ENCODE measurements at places on chromosomes 2 and 18.
A peak's percentile ranks its signal among the peaks of the same experiment; 100 is the strongest.

- H3K4me3 ChIP-seq, result no peak overlapping the region
- H3K4me1 ChIP-seq, result peaks cover 9% of the 10 kb centered on the region
- H3K36me3 ChIP-seq, result no peaks in the 10 kb centered on the region
- DNase-seq, result no peak
Observed at GRCh38 chr18:35616664-35617423, 35.3 kb downstream of the GALNT1 start.

- H3K4me1 ChIP-seq, result no peaks in the 10 kb centered on the region
- peak within 1 kb of the TSS; percentile 69 for H3K27ac ChIP-seq
- H3K4me3 ChIP-seq, result peak within 1 kb of the TSS; percentile 82
- no peaks in the 10 kb centered on the region for H3K27me3 ChIP-seq
- no peaks in the 10 kb centered on the region for H3K36me3 ChIP-seq
Observed at GRCh38 chr2:61853847-61854563, at the start of gene FAM161A. Gene FAM161A, minus strand, starts transcription at chr2:61854060. Its CDS starts 19 bp downstream, at chr2:61854041.

- no peak for DNase-seq
- no peak overlapping the region for H3K4me3 ChIP-seq
- peaks cover under 1% of the 10 kb centered on the region for H3K4me1 ChIP-seq
- no peak overlapping the region for H3K27ac ChIP-seq
- no peaks in the 10 kb centered on the region for H3K36me3 ChIP-seq
Observed at GRCh38 chr2:217283460-217283859, 423.6 kb upstream of the TNP1 start.

GRCh38 chr2:156339110-156339847 lies 6.8 kb upstream of the NR4A2 start:
- no peak for DNase-seq
- no peaks in the 10 kb centered on the region for H3K27me3 ChIP-seq
- H3K36me3 ChIP-seq, result no peaks in the 10 kb centered on the region
- H3K4me3 ChIP-seq, result no peak overlapping the region
- H3K27ac ChIP-seq, result peak overlapping the region; percentile 4

DNA sequence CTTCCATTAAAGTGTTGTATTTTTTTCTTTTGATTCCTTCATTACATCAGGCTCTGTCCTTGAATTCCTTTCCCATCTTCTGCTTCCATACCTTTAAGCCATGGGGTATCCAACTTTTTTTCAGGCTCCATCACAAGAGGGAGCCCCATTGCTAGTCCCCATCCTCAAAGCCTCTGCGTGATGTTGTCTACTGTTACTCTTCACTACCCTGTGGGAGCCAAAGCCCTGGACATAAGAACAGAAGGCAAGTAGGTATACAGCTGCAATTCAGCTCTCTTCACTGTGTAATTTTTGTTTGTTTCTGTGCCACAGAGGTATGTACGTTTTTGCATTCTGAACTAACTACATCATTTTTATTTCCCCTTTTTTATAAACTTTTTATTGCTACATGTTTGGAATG lies 36.6 kb upstream of the CCNYL1 start:
- no peaks in the 10 kb centered on the region for H3K36me3 ChIP-seq
- DNase-seq, result no peak
- no peaks in the 10 kb centered on the region for H3K4me1 ChIP-seq
- H3K27me3 ChIP-seq, result no peaks in the 10 kb centered on the region

- no peaks in the 10 kb centered on the region for H3K4me1 ChIP-seq
- no peaks in the 10 kb centered on the region for H3K36me3 ChIP-seq
- H3K27me3 ChIP-seq, result no peaks in the 10 kb centered on the region
- H3K4me3 ChIP-seq, result no peak overlapping the region
Observed at GRCh38 chr2:241095594-241096290, 6.3 kb downstream of the MTERF4 start.

DNA sequence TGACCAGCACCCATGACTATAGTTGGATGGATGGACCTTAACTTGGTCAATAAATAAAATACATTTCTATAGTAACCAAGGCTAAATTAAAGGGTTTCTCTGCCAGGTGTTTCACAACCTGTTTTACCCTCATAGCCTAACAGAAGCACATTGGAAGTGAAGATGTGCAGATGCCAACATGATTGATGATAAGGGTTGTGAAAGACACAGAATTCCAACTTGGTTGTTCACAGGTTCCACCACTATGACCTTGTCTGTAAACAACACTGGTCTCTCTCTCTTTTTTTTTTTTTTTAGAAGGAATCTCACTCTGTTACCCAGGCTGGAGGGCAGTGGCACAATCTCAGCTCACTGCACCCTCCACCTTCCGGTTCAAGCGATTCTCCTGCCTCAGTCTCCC lies 37.5 kb upstream of the PTH2R start:
- DNase-seq, result no peak
- H3K27me3 ChIP-seq, result no peaks in the 10 kb centered on the region
- no peaks in the 10 kb centered on the region for H3K36me3 ChIP-seq

DNA sequence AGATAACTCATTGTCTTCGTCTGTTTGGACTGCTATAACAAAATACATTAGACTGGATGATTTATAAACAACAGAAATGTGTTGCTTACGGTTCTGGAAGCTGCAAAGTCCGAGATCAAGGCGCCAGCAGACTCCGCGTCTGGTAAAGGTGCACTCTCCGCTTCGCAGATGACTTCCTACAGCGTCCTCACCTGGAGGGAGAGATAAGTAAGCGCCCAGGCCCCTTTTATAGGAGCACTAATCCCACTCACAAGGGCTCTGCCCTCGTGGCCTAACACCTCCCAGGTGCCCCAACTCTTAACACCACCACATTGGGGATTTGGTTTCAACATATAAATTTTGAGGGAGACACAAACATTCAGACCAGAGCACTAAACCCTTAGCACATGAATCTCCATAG lies 51.3 kb downstream of the SERTAD2 start:
- H3K4me1 ChIP-seq, result peaks cover 2% of the 10 kb centered on the region
- no peak for DNase-seq
- no peaks in the 10 kb centered on the region for H3K36me3 ChIP-seq
- no peaks in the 10 kb centered on the region for H3K27me3 ChIP-seq
- no peak overlapping the region for H3K4me3 ChIP-seq
- no peak overlapping the region for H3K27ac ChIP-seq

GRCh38 chr2:235348329-235348728 lies 145.5 kb upstream of the AGAP1 start:
- H3K4me1 ChIP-seq, result peaks cover 4% of the 10 kb centered on the region
- no peak for DNase-seq
- H3K27ac ChIP-seq, result no peak overlapping the region
- no peak overlapping the region for H3K4me3 ChIP-seq
- no peaks in the 10 kb centered on the region for H3K27me3 ChIP-seq

GRCh38 chr18:61950371-61950770 lies 57.6 kb upstream of the RNF152 start:
- DNase-seq, result no peak
- no peaks in the 10 kb centered on the region for H3K4me1 ChIP-seq
- no peaks in the 10 kb centered on the region for H3K36me3 ChIP-seq
- no peaks in the 10 kb centered on the region for H3K27me3 ChIP-seq
- H3K4me3 ChIP-seq, result no peak overlapping the region
- no peak overlapping the region for H3K27ac ChIP-seq

DNA sequence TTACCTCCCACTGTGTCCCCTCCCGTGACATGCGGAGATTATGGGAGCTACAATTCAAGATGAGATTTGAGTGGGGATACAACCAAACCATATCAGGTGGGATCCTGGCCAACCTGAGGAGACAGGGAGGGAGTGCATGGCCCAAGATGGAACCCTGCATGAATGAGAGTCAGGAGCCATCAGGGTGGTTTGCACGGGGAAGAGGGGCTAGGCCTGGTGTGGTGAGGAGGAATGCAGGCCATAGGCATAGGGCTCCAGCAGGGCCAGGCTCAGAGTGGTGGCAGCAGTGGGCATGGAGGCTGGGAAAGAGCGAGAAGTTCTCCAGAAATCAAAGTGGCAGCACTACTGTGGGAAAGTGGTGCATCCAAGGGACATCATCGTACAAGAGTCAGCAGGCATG lies 74.0 kb upstream of the BCL2L11 start:
- H3K27ac ChIP-seq, result no peak overlapping the region
- H3K36me3 ChIP-seq, result no peaks in the 10 kb centered on the region
- no peak overlapping the region for H3K4me3 ChIP-seq
- no peak for DNase-seq

DNA sequence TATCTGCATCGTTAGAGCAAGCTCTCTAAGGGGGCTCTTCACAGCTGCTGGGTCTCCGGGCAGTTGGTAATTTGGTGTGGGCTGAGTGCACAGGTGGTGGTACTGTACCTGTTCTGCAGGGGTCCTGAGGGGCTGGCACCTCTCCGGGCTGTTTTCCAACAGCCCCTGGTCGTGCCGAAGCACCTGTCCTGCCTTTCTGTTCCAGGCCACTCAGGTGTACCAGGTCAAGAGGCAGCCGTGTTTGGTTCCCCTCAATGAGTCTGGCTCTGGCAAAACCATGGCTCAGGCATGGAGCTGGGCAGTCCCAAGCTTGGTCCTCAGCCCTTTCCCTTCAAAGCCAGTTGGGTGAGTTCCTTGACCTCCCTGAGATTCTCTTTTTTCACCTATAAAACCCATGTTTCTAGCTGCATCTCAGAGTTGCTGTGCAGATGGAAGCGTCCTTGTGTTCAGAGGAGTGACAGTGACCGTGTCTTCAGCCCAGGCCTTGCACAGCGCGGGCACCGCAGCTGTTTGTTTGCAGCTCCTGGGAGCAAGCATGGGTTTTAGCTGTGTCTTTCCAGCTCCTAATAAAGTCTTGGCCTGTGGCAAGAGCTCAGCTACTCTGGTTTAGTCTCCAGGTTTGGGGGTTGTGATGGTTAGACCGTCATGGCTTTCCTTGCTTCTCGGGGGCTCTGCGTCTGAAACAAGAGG lies 110.9 kb downstream of the GLI2 start:
- no peaks in the 10 kb centered on the region for H3K27me3 ChIP-seq
- no peaks in the 10 kb centered on the region for H3K36me3 ChIP-seq
- peaks cover 28% of the 10 kb centered on the region for H3K4me1 ChIP-seq
- H3K27ac ChIP-seq, result no peak overlapping the region
- no peak overlapping the region for H3K4me3 ChIP-seq

GRCh38 chr2:23622966-23623675 lies 238.1 kb downstream of the KLHL29 start:
- no peak overlapping the region for H3K4me3 ChIP-seq
- no peak for DNase-seq
- no peak overlapping the region for H3K27ac ChIP-seq
- no peaks in the 10 kb centered on the region for H3K4me1 ChIP-seq
- no peaks in the 10 kb centered on the region for H3K27me3 ChIP-seq

GRCh38 chr2:903223-903900 lies 47.3 kb upstream of the SNTG2 start:
- H3K4me1 ChIP-seq, result no peaks in the 10 kb centered on the region
- DNase-seq, result no peak
- no peaks in the 10 kb centered on the region for H3K36me3 ChIP-seq
- no peak overlapping the region for H3K27ac ChIP-seq

DNA sequence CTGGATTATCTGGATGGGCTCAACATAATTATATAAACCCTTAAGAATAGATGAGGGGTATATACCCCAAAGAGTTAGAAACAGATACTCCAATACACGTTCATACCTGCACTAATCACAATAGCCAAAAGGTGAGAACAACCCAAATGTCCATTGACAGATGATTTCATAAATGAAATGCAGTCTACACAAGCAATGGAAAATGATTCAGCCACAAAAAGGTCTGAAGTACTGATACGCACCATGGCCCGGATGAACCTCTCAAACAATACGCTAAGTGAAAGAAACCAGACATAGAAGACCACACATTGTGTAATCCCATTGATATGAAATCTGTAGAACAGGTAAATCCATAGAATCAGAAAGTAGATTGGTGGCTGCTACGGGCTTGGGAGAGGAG lies 316.8 kb downstream of the LPIN1 start:
- H3K4me3 ChIP-seq, result no peak overlapping the region
- H3K27me3 ChIP-seq, result no peaks in the 10 kb centered on the region
- H3K36me3 ChIP-seq, result no peaks in the 10 kb centered on the region
- no peak overlapping the region for H3K27ac ChIP-seq
- H3K4me1 ChIP-seq, result peaks cover 2% of the 10 kb centered on the region

- DNase-seq, result no peak
- no peaks in the 10 kb centered on the region for H3K27me3 ChIP-seq
Observed at GRCh38 chr2:168798076-168798887, 4.2 kb upstream of the NOSTRIN start.

DNA sequence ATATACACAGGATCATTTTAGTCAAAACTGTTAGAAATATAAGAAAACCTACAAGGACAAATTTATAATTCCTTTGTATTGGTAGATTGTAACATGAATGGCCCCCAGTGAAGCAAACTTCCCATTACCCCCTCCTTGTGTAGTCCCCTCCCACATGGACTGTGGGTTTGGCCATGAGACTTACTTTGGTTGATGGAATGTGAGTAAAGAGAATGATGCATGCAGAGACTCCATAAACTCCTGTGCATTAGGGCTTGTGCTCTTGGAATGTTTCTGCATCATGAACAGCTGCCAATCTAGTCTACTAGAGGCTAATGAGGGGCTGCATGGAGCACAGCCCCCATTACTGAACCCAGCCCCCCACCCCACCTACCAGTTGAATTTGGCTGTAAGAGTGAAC lies 8.3 kb upstream of the TGFA start:
- no peak overlapping the region for H3K27ac ChIP-seq
- H3K36me3 ChIP-seq, result no peaks in the 10 kb centered on the region
- no peaks in the 10 kb centered on the region for H3K27me3 ChIP-seq
- no peaks in the 10 kb centered on the region for H3K4me1 ChIP-seq
- no peak for DNase-seq
- no peak overlapping the region for H3K4me3 ChIP-seq

GRCh38 chr2:102770506-102770905 lies 8.7 kb downstream of the TMEM182 start:
- no peak overlapping the region for H3K27ac ChIP-seq
- no peaks in the 10 kb centered on the region for H3K4me1 ChIP-seq
- no peaks in the 10 kb centered on the region for H3K36me3 ChIP-seq
- no peak for DNase-seq
- no peaks in the 10 kb centered on the region for H3K27me3 ChIP-seq

DNA sequence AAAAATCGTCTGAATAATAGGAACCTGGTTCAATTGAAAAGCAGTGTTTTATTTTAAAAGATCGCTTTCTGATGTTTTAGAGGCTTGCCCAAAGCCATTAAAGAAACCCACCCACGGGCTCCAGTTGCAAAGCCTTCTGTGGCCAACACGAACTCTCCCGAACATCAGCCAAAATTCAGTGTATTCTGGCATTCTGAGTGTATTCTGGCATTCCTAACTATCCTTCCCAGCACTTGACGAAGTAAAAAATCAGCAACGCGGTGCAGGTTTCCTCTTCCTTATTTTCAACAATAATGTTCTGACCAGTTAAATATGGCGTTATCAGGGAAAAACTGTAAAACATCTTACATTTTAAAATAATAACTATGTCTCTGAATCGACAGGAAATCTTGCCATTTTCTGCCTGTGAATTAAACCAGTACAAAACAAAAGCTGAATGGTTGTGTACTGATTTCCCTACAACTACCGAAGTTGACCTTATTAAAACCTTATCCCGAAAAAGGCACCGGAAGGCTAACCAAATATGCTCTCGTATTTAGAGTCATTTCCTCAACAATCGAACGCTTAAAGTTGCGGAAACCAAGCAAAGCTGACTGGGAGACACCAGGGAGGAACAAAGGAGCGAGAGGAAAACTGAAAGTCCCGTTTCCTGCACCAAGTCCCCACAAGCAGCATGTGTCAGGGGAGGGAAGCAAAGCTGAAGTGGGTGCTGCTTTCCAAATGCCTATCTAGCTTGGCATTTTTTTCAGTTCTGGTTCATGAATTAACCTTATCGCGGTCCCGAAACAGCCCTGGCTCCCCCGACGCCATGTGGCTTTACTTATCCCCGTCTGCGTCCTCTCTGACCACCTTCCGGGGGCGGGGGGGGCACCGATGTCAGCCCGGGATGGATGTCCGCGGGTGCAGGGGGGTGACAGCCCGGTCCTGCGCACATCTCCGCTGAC lies 44.3 kb downstream of the ZNF516 start:
- peak overlapping the region; percentile 62 for H3K27ac ChIP-seq
- H3K36me3 ChIP-seq, result no peaks in the 10 kb centered on the region
- peak overlapping the region; percentile 53 for H3K4me3 ChIP-seq
- DNase-seq, result peak; percentile 31
- no peaks in the 10 kb centered on the region for H3K27me3 ChIP-seq
- peaks cover 34% of the 10 kb centered on the region for H3K4me1 ChIP-seq
